Left lung (tissue), 14 donors: ENCODE measurements at places on chromosomes 1 and 21.

- H3K4me3 ChIP-seq, result no peak overlapping the region
- no peaks in the 10 kb centered on the region for H3K4me1 ChIP-seq
- H3K27me3 ChIP-seq, result no peaks in the 10 kb centered on the region
- H3K27ac ChIP-seq, result no peak overlapping the region
Observed at GRCh38 chr1:186286615-186287315, 88.3 kb downstream of the TPR start.

GRCh38 chr1:112460615-112461014, 48.1 kb upstream of the WNT2B start:
- H3K4me1 ChIP-seq, result peaks cover 13% of the 10 kb centered on the region
- no peak overlapping the region for H3K4me3 ChIP-seq
- peak overlapping the region; percentile 63 for H3K27ac ChIP-seq
- H3K36me3 ChIP-seq, result no peaks in the 10 kb centered on the region
- DNase-seq, result no peak
- no peaks in the 10 kb centered on the region for H3K27me3 ChIP-seq

- no peaks in the 10 kb centered on the region for H3K36me3 ChIP-seq
- peaks cover 91% of the 10 kb centered on the region for H3K4me1 ChIP-seq
- H3K27ac ChIP-seq, result no peak overlapping the region
- DNase-seq, result no peak
Observed at GRCh38 chr21:29313662-29314408, 15.1 kb downstream of the BACH1 start.

GRCh38 chr1:39680751-39681150, 8.8 kb upstream of the NT5C1A start:
- no peak for DNase-seq
- H3K4me3 ChIP-seq, result no peak overlapping the region
- H3K27me3 ChIP-seq, result peaks cover 52% of the 10 kb centered on the region
- H3K36me3 ChIP-seq, result no peaks in the 10 kb centered on the region
- no peaks in the 10 kb centered on the region for H3K4me1 ChIP-seq

GRCh38 chr1:94126651-94127050, 5.7 kb upstream of the ABCA4 start:
- H3K36me3 ChIP-seq, result no peaks in the 10 kb centered on the region
- no peak overlapping the region for H3K4me3 ChIP-seq
- H3K27ac ChIP-seq, result no peak overlapping the region
- no peaks in the 10 kb centered on the region for H3K27me3 ChIP-seq

- no peak overlapping the region for H3K27ac ChIP-seq
- no peak overlapping the region for H3K4me3 ChIP-seq
- no peaks in the 10 kb centered on the region for H3K36me3 ChIP-seq
Observed at GRCh38 chr1:198913667-198914066, 274.8 kb downstream of the PTPRC start.

GRCh38 chr1:59194621-59195020, 102.3 kb upstream of the FGGY start:
- H3K27me3 ChIP-seq, result no peaks in the 10 kb centered on the region
- no peaks in the 10 kb centered on the region for H3K36me3 ChIP-seq
- H3K27ac ChIP-seq, result no peak overlapping the region
- DNase-seq, result no peak
- no peaks in the 10 kb centered on the region for H3K4me1 ChIP-seq
- no peak overlapping the region for H3K4me3 ChIP-seq

DNA sequence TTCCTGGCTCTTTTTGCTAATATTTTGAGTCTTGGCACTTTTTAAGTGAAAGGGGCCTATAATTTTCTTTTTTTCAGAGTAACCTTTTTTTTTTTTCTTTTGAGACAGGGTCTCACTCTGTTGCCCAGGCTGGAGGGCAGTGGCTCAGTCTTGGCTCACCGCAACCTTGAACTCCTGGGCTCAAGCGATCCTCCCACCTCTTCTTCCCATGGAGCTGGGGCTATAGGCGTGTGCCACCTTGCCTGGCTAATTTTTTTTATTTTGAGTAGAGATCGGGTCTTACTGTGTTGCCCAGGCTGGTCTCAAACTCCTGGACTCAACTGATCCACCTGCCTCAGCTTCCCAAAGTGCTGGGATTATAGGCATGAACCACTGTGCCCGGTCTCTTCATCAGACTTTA, 102.8 kb downstream of the DHRS3 start:
- no peak for DNase-seq
- no peaks in the 10 kb centered on the region for H3K36me3 ChIP-seq
- no peak overlapping the region for H3K4me3 ChIP-seq
- H3K27ac ChIP-seq, result no peak overlapping the region
- no peaks in the 10 kb centered on the region for H3K27me3 ChIP-seq

DNA sequence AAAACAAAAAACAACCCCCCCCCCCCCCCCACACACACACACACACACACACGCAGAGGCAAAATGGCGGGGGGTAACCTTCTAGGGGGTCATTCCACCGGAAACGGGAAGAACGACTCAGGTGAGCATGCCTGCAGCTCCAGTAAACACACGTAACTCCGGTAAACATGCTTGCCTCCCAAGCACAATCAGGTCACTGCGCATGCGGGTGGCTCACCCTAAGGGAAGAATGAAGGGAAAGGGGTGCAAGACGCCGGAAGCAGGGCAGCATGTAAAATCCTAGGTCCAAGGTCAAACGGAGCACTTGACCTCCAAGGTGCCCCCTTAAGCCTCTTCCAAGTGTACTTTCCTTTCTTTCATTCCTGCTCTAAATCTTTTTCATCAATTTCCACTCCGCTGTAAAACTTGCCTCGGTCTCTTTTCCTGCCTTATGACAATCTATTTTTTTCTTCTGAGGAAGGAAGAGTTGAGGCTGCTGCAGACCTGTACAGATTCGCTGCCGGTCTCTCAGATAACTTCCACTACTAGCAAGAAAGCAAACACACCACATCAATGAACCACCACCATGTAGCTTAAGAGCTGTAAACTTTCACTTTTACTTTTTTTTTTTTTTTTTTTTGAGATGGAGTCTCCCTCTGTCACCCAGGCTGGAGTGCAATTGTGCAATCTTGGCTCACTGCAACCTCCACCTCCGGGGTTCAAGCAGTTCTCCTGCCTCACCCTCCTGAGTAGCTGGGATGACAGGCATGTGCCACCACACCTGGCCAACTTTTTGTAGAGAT, 21.0 kb upstream of the CBR3 start:
- no peak overlapping the region for H3K4me3 ChIP-seq
- no peaks in the 10 kb centered on the region for H3K27me3 ChIP-seq
- H3K27ac ChIP-seq, result peak overlapping the region; percentile 65
- no peak for DNase-seq
